ENCODE measurements at places on chromosomes 1 and 21.

DNA sequence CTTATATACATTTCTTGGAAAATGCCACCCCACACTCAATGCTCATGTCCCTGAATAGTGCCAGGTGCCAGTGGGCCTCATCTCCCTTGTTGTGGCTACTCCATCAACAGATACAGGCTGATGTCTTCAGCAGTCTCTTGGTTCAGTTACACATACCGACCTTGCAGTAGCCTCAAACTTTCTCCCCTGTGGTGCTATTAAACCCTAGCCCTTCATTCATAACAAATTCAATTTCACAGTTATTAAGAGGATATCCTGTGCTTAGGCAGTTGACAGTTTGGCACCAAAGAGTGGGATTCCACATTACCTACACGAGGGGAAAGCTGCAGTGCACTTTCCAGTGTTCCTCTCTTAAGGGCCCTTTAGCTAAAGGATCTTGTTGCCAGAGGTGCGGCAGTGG is 35.9 kb upstream of the CAMK1G start:
- no peak for DNase-seq

GRCh38 chr1:32818804-32819541 is 1.5 kb downstream of the S100PBP start:
- peak; percentile 12 for DNase-seq

DNA sequence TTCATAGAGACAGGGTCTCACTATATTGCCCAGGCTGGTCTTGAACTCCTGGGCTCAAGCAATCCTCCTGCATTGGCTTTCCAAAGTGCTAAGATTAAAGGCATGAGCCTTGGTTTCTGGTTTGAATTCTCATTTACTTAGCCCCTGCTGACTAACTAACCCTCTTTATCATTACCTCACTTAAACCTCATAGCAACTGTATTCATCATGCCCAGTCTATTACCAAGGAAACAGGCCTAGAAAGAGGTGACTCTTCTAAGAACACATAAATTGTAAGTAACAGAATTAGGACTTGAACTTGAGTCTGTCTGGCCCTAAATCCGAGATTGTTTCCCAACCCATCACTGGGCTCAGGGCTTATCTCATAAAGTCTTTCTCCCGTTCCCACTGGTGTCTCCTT is 44.2 kb downstream of the TMEM53 start:
- no peak for DNase-seq

- DNase-seq: peak; percentile 54
These were observed 284.6 kb downstream of the DNM3 start for GRCh38 chr1:172125812-172126430.

- peak; percentile 90 for DNase-seq
These were observed 1.7 kb downstream of the WNT9A start for GRCh38 chr1:227945891-227946623.

- DNase-seq: no peak
These were observed 186.8 kb downstream of the LMX1A start for GRCh38 chr1:165169729-165170128.

GRCh38 chr21:46094401-46095082 is 3.4 kb upstream of the COL6A2 start:
- no peak for DNase-seq

DNA sequence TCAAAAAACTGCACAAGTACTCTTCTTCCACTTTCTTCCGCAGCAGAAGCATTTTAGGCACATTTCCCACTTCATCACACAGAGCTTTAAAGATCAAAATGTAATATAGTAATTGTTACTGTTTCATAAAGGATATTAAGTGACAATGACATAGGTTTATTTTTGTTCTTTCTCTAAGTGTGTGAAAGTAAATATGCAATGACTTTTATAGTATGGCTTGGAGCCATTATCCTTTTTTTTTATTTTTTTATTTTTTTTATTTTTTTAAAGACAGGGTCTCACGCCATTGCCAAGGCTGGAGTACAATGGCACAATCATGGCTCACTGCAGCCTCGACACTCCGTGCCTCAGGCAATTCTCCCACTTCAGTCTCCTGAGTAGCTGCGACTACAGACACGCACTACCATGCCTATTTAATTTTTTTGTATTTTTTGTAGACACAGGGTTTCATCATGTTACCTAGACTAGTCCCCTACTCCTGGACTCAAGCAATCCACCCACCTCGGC is 7.0 kb downstream of the TRIM33 start:
- no peak for DNase-seq

- DNase-seq: no peak
These were observed 257.2 kb upstream of the SPAG17 start for GRCh38 chr1:118442214-118442613.

DNA sequence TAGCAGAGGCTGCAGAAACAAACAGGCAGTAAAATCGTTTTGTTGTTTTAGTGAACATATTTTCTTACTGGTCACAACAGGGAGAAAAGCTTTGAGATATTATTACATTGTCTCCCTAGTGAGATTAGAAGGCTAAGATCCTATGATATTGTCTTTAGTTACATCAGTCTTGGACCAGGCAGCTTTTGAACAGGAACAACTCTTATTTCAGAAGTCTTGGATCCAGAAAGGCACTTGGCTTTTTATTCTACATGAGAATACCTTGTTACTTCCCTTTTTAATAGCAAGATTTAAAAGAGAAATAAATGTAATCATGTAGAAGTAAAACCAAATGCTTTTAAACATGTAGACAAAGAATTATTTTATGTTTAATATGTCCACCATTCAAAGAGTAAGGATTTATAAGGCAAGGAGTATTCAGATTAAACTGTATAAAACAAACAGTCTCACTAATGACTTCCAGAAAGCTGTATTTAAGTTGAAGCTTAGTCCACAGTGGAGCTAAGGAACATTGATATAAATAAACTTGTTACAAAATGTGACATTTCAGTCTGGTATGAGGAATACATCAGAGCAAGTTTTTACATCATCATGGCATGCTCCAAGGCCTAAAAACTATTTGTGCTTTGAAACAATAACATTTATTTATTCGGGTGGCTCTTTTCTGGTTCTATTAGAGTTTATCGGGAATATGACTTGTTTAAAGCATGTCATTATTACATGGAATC is 72.2 kb downstream of the PHTF1 start:
- no peak for DNase-seq

DNA sequence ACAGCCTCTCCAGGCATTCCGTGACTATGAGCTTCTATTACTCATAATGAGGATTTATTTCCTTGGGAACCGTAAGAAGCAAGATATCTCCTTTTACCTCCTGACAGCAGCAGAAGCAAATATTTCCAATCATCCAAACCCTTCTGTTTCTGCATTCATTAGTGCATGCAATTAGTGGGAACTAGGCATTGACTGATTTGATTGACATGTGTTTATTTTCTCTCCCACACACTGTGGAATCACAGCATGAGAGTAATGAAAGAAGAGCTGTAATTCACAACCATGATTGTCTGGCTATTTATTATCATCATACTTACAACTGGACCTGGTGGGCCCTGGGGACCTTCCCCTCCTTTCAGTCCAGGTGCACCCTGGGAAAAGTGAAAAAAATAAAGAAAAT is 146.8 kb downstream of the COL11A1 start:
- DNase-seq: peak; percentile 33

GRCh38 chr1:166944186-166944967 is 31.0 kb downstream of the ILDR2 start:
- no peak for DNase-seq

DNA sequence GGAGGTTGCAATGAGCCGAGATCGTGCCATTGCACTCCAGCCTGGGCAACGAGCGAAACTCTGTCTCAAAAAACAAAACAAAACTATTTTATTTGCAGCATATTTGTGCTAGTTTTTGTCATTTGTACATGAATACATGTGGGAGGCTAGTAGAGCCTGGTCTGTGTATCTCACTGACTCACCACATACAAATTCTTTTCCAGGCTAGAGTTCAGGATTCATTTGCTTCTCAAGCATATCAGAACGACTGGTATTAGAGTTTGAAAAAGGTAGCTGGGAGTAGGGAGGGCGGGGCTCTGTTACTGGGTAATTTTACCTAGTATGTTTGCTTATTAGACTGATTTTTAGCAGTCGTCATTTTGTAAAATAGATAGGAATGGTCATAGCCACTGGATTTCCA is 4.5 kb upstream of the TOR3A start:
- no peak for DNase-seq

DNA sequence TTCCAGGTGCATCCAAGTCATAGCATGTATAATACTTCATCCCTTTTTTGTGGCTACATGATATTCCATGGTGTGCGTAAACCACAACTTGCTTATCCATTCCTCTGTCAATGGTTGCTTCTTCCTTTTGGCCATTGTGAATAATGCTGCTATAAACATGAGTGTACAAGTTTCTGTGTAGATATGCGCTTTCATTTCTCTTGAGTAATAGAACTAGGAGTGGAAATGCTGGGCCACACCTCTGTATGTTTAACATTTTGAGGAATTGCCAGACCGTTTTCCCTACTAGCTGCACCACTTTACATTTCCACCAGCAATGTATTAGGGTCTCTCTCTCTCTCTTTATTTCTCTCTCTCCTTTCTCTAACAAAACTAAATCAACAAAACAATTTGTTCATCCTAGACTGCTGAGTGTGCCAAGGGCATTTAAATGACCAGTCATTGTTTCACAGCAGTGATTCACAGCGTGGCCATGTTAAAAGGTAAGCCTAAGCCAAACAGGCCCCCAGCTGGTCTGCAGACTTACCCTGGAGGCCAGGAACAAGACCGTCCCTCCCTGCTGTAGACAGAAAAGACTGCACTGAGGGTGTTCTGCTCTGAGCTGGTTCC is 53.2 kb upstream of the LYST start:
- DNase-seq: peak; percentile 99
